ENCODE measurements at places on chromosomes 3 and 15.

- no peak for DNase-seq
Observed at GRCh38 chr3:127192576-127193232, at the start of gene PRR23E. Gene PRR23E, plus strand, starts transcription at chr3:127193131. Its CDS starts 3,555 bp downstream, at chr3:127196686.

DNA sequence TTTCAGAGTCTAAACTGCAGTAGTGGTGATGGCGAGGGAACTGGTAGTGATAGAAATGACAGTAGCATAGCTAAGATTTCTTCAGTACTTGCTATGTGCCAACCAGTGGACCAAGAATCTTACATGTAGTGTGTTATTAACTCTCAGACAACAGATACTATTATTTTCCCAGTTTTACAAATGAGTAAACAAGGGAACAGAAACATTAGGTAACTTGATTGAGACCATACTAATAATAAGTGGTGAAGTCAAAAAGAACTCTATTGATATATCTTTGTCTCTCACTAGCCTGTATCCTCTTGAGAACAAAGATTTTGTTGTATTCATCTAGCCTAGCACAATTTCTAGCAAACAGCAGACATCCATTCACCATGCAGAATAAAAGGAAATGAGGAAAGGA lies 250.1 kb downstream of the ZBTB20 start:
- no peak for DNase-seq

GRCh38 chr15:100385300-100386050 lies 43.7 kb upstream of the ADAMTS17 start:
- DNase-seq: no peak

DNA sequence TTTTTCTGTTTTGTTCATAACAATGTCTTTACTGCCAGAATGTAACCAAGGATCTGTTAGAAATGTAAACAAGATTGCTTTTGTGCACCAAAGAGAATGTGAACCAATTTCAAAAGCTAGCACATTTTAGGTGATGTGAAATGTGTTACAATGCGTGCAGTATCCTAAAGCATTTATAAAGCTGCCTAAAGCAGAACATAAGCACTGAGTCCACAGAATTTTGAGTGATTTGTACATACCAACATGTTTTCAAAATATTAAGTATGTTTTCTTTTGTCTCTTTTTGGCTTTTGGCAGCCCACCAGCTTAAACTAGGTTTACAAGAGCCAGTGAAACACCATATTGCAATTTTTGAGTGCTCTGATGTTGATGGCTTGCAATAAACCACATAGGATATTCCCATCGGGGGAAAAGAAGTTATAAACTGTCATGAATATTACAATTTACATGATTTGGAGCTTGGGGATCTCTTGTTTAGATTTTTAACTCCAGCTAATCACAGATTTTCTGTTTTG lies 364.0 kb downstream of the ZIC1 start:
- no peak for DNase-seq

DNA sequence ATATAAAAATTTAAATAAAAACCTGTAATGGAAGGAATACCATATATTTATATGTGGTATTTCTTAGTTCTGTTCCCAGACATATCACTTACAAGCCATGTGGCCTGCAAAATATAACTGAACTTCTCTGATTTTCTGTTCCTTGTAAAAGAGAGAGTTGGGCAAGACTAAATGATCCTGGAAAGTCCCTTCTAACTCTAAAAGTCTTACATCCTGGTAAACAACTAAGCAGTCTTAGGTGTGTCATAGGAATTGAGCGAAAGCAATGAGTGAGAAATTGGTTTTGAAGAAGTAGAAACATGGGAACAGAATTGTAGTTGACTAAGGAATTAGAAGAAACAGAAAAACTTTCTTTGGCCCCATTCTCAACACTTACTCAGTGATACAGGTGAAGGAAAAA lies 25.3 kb upstream of the IL20RB start:
- DNase-seq: no peak

GRCh38 chr3:186775999-186776398 lies 7.4 kb upstream of the EIF4A2 start:
- DNase-seq: no peak

GRCh38 chr15:101397521-101398003 lies 91.9 kb downstream of the PCSK6 start:
- no peak for DNase-seq

DNA sequence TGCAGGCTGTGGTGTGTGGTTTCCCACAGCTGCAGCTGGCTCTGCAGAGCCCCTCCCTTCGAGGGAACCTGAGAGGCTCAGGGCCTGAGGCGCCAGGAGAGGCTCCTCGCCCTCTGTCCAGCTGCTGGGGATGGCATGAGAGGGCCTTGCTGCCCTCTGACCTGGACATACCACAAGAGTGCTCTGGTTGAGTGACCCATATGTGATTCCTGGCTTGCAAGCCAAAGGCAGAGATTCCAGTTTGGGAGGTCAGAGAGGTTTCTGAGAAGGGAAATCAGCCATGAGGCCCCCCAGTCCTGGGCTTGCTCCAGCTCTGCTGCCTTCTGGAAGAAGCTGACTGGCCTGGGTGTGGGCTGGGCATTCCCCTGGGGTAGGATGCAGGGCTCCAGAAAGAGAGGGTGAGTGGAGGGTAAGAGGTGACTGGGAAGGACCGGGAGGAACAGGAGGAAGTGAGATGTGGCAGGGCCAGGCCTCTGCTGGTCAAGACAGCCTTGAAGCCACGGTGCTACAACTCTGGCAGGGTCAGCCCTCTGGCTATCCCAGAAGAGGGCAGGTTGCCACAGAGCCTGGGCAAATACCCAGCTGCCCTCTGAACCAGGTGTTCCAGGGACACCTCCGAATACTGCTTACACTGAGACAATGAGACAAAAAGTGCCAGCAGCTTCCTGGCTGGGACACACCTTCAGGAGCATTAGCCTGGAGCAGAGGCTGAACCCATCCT lies 16.0 kb upstream of the SRP14 start:
- peak; percentile 90 for DNase-seq

All from right lobe of liver (tissue), 6 donors.